ENCODE measurements at places on chromosomes 12 and 14.

- peak; percentile 67 for DNase-seq
Observed at GRCh38 chr14:35332517-35333263, 40.5 kb downstream of the PSMA6 start.

DNA sequence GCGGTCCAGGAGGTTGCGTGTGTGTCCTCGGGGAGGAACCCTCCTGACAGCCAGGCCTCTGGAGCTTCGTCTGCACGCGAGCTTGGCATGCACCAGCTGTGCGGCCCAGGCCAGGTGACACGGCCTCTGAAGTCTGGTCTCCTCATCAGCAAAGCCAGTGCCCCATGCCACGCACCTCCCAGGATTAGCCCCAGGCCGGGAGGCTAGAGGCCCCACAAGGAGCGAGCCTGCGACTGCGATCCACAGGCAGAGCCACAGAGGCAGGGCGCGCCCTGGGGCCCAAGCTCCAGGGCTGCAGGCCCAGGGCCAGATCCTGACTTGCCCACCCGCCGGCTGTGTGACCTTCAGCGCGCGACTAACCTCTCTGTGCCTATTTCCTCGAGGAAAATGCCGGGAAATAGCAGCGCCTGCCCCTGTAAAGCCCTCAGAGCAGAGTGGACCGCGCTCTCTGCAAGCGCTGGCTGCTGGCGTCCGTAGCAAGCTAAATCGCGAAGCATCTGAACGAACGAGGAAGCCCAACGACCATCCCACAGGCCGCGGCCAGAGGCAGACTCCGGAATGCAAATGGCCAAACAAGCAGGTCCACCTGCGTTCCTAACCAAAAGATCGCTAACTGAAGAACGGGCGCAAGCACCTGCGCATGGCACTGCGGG lies 492 bp upstream of the BTBD6 start:
- no peak for DNase-seq

DNA sequence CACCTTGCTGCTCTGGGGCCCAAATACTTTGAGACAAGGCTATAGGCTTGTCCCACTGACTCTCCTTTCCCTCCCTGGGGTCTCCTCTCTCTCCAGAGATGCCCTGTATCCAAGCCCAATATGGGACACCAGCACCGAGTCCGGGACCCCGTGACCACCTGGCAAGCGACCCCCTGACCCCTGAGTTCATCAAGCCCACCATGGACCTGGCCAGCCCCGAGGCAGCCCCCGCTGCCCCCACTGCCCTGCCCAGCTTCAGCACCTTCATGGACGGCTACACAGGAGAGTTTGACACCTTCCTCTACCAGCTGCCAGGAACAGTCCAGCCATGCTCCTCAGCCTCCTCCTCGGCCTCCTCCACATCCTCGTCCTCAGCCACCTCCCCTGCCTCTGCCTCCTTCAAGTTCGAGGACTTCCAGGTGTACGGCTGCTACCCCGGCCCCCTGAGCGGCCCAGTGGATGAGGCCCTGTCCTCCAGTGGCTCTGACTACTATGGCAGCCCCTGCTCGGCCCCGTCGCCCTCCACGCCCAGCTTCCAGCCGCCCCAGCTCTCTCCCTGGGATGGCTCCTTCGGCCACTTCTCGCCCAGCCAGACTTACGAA lies 3.1 kb downstream of the NR4A1 start:
- no peak for DNase-seq

GRCh38 chr12:46459111-46459510 lies 86.5 kb upstream of the SLC38A2 start:
- DNase-seq, result no peak

GRCh38 chr12:9943240-9943639 lies 11.1 kb upstream of the CLEC2A start:
- no peak for DNase-seq

GRCh38 chr14:72847721-72848120 lies 46.2 kb downstream of the DPF3 start:
- no peak for DNase-seq

DNA sequence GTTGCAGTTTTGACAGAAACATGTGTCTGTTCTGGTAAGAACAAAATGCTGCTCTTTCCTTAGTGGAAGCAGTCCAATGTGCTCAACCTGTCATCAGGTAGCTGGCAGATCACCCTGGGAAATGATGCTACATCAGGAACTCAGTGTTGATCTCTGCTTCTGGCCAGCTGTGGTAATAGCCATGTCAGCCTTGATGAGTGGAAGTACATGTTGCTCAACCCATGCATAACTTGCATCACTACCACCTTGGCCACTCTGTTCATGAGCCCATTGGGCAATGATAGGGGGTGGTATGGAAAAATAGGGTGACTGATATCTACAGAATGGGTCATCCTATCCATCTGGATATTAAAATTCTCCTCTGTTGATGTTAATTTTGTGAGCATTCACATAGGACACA lies 411.0 kb downstream of the C12orf50 start:
- DNase-seq, result no peak

DNA sequence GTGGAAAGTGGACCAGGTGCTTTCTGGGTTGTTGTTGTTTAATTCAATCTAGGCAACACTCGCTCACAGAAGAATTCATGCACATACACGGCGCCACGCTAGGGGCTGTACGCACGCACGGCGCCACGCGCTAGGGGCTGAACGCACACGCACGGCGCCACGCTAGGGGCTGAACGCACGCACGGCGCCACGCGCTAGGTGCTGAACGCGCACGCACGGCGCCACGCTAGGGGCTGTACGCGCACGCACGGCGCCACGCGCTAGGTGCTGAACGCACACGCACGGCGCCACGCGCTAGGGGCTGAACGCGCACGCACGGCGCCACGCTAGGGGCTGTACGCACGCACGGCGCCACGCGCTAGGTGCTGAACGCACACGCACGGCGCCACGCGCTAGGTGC lies 54.3 kb downstream of the NINJ2 start:
- no peak for DNase-seq

DNA sequence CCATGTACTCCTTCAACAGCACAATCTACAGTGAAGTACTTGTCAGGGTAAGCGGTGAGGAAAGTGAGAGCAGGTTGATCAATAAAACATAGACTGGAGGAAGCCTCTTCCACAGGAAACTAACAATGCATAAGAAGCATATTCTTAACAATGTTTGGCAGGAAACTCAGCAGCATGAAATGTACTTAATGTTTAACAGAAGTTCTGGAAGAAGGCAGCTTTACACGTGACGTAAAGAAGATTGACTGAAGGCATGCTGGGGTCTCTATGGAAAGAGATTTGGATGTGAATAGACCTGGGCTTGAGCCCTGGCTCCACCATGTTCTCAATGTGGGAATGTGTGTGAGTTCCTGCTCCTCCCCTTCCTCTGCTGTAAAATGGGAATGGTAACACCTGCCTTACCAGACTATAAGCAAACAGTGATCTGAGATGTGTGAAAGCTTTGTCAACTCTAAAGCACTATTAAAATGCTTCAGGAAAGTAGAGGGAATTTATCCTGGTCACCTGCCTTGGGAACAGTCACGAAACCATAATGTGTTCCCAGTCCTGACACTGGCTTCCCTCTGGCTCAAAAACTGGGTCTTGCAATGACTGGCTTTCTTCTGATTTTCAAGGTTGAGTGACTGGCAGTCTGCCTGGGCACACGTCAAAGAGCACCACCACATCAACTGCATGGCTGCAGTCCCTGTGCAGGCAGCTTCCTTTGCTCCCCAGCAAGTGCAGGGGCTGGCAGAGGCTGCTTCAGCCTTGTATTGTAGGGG lies 384.6 kb downstream of the APAF1 start:
- no peak for DNase-seq

GRCh38 chr12:43883311-43883710 lies 47.4 kb downstream of the TMEM117 start:
- DNase-seq, result no peak

- DNase-seq, result peak; percentile 71
Observed at GRCh38 chr14:73741386-73741875, 27.2 kb upstream of the PNMA1 start.

DNA sequence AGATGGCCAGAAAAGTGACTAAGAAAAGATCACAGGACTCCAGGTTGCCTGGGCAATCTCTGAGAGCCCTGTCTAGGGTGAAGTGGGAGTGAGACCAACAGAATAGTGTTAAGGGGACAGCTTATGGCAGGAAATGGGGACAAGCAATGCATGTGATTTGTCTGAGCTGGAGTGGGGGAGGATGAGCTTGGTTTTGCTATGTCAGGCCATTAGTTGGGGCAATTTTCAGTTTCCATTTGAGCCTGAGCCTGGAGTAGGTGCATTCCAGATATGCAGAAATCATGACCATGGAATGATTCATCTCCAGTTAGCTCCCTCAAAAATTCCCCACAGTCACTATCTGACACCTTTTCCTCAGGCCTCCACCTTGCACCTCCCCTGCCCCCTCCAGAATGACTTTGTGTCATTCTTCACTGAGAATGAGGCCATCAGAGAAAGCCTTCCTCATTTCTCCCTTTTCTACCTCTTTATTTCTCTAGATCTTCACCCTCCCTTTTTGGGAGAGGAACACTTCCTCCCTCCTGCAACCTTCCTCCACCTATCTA lies 150.9 kb upstream of the PLEKHG7 start:
- DNase-seq, result peak; percentile 26

- DNase-seq, result no peak
Observed at GRCh38 chr12:67993143-67993542, 3.9 kb downstream of the IFNG-AS1 start.

DNA sequence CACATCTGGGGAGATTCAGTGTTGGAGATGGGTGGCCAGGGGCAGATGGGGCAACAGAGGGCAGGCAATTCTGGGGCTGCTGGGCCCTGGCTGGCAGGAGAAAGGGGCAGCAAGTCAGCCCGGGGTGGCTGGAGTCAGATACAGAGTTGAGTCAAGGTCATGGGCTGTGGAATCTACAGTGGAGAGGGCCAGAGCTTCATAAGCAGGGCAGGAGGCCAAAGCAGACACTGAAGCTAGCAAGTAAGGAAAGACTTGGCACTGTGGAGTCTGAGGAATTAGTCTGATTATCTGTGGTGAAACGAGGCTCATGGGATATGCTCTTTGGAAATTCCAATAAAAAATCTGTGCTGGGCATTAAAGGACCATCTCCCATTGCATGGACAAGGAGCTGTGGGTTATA lies 95.5 kb downstream of the TMX1 start:
- no peak for DNase-seq

DNA sequence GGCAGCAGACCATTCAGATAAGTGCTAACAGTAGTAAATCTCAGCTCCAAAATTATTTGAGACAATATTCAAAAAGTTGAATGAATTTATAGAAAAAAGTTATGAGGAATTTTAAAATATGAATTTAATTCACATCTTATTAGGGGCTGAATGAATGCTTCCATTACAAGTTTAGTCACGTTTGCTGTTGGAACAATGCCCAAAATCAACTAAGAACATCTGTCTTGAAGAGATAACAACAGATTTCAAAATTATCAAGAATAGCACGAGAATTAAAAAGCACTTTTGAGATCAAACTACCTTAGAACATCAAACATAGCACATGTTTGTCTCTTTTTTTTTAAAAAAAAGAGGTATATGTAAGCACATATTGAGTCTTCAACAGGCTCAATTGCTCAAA lies 115.4 kb upstream of the PPFIA2 start:
- no peak for DNase-seq

GRCh38 chr12:13596714-13597113 lies 384.7 kb downstream of the GRIN2B start:
- DNase-seq, result no peak

DNA sequence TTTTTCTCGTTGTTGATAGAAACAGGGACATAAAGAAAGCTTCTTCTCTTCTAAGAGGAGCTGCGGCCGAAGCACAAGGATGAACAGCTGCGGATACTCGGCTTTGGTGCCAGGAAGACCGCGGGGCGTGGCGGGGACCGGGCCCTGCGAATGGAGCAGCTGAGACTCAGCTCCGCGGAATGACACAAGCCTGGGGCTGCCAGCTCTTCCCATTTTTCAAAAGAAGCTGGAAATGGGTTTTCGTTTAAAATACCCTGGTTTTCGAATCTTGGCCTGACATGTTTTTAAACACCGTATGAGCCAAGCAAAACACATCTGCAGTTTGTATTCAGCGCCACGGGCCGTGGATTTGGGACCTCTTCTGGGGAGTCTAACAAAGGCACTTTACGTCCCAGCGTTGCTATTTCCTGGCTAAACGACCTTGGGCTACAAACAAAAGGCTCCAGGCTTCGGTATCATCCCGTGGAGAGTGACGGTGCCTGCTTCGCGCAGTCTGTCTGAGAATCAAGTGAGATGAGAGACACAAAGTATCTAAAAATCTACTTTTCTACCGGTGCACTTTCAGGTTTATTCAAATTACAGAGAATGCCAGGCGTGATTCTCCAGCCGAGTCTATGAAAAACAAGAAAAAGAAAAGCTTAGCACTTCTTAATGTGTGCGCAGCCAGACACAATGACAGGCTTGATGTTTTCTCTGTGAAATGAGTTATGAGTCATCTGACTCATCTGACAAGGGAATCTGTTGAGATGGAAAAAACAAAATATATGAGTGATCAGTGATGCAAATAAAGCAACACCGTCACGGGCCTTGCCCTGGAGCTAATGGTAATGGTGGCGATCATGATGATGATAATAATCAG lies 114.0 kb upstream of the TMEM132D start:
- DNase-seq, result no peak

- no peak for DNase-seq
Observed at GRCh38 chr12:111686574-111687105, 787 bp downstream of the ACAD10 start.

GRCh38 chr12:75977590-75977951 lies 54.0 kb downstream of the PHLDA1 start:
- no peak for DNase-seq

- peak; percentile 9 for DNase-seq
Observed at GRCh38 chr14:79369359-79370332, 841.7 kb downstream of the DIO2 start.

DNA sequence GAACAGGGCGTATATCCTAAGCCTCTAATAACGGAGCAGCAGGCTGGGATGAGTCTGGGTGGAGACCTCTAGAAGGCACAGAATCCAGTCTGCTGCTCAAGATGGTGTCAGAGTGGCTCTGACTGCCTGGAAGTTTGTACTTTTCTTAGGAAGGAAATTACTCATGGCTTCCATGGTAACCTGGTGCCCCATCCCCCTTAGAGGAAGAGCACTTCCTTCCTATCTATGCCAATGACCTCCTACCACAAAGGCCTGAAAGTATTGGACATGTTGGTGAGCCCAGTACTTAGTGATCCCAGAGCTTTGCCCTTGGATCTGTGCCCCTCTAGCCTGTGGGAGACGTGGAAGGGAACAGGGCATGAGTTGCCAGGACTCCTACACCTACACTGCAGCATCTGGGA lies 1.5 kb downstream of the BATF start:
- no peak for DNase-seq

DNA sequence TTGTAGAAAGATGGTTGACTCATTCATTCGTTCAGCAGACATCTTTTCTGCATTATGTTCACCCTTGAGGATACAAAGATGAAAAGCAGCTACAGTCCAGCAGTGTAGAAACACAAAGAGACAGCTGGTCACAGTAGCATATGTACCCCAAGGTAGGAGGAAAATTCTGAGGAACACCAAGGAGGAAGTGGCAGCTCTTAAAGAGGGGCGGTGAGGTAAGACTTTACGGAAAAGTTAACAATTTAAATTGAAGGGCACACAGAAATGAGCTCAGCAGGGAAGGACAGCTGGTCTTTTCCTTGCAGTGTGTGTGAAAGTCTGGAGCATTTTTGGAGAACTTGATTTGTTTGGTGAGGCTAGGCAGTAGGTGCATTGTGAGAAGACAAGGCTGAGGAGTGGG lies 3.5 kb downstream of the SLC35E3 start:
- DNase-seq, result no peak

GRCh38 chr14:44170556-44170955 lies 336.5 kb downstream of the FSCB start:
- peak; percentile 37 for DNase-seq

- no peak for DNase-seq
Observed at GRCh38 chr14:52825085-52825484, 33.7 kb upstream of the GNPNAT1 start.

Data from LoVo (cell line).